ENCODE measurements at places on chromosomes 7 and 10.

GRCh38 chr7:25260862-25261494 lies 32.7 kb upstream of the NPVF start:
- no peak for DNase-seq

DNA sequence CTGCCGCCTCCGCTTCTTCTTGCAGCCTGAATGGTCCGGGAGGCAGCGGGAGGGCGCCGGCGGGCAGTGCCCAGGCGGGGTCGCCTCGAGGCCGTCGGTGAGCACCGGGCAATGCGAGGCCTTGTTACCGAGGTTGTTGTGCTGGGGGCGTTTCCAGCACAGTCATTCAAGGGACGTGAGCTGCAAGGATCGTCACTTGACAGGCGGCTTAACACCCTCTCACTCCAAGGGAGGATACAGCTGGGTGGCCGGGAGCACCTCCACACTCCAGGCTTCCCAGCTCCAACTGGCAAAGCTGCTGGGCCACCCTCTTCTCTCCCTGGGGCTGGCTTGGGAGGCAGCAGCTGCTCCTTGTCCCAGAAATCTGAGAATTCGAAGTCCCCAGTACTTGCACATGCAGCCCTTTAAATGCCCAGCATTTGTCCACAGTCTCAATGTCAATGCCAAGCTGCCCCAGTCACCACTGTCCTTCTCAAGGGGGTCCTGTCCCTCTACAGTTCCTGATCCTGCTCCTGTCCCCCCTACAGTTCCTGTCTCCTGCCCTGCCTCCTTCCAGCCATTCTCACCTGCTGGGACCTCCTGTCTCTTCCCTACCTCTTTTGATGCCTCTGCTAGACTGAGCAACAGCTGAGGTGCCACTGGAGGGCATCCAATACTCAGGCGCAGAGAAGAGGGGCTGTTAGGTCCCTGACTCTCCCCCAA lies 4.4 kb upstream of the HOXA11 start:
- DNase-seq, result no peak

DNA sequence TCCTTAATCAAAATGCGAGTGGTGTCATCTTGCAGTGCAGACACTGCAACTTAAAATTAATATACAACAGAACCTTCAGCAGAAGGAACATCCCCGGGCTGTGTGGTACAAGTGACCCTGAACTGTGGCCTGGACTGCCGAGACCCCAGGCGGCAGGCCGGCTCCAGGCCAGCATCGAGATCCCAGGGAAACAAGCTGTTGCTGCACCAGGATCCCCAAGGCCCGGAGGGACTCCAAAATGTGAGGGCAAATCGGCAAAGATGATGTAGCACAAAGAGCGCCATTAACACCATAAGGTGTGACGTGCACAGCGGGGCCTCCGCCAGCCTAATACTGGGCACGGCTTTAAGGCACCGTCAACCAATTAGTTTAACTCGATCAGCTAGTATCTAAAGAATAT lies 73.9 kb downstream of the EBF3 start:
- no peak for DNase-seq

DNA sequence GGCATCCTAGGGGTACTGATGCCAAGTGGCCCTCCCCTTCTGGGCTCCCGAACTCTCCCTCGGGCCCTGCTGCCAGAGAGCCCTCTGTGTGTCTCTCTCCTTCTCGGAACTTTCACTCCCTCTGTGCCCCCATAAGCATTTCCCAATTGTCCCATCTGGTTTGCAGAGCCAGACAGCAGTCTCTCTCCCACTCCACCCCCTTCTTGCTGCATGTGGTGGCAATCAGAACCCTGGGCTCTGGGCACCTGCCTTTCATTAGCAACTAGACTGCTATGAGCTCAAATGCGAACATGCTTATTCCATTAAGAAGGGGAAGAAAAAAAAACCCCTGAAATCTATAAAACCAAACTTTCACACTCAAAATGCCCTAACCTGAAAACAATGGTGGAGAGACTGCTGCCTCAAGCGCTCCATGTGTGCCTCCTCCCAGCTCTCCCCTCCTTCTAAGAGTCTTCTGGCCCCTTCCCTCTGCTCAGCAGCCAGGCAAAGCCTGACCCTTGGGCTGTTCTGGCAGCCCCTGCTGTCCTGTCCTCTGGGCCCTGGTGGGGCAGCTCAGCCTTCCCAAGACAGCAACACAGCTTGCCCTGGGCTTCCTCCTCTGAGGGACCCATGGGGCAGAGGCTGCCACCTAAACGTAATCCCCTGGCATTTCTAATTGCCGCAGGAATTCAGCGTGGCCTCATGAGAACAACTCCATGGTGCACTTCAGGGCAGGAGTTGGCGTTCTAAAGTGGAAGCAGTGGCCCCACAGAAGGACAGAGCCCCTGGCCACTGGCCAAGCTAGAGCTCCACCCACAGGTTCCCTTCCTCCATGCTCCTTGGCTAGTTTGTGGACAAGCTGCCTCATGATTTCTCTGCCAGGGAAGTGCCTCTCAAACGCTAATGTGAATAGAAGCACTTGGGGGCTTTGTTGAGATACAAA lies 415.4 kb downstream of the PLXNA4 start:
- no peak for DNase-seq

GRCh38 chr7:19930051-19930450 lies 156.6 kb upstream of the TMEM196 start:
- DNase-seq, result no peak

GRCh38 chr7:15086131-15086611 lies 183.6 kb upstream of the DGKB start:
- no peak for DNase-seq

GRCh38 chr7:74476626-74477025 lies 22.9 kb downstream of the GTF2IRD1 start:
- DNase-seq, result no peak

DNA sequence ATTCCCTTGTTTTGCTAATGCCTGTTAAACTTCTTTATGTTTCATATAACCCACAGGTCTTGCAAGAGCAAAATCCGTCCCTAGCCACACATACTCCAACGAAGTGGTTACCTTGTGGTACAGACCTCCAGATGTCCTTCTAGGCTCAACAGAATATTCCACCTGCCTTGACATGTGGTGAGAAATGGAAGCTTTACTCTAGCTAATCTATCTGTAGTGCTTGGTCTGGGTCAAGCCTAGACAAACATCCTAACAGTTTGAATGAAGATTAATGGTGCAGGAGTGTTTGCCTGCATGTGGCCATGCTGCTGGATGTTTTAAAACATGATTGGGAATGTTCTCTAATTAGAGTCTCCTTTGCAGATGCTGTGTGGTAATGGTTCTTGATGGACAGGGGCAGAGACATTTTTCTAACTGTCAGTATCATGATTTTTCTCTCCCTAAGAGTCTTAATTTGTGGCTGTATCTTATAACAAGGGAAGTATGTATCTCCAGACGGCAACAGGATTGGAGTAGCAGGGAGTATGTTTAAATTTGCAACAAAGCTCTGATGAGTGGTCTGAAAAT lies 308.5 kb upstream of the FZD1 start:
- DNase-seq, result no peak

- no peak for DNase-seq
Measured at GRCh38 chr10:116403740-116404250, 23.9 kb upstream of the PNLIPRP3 start.

GRCh38 chr7:148670374-148670773 lies 28.3 kb upstream of the CUL1 start:
- no peak for DNase-seq

DNA sequence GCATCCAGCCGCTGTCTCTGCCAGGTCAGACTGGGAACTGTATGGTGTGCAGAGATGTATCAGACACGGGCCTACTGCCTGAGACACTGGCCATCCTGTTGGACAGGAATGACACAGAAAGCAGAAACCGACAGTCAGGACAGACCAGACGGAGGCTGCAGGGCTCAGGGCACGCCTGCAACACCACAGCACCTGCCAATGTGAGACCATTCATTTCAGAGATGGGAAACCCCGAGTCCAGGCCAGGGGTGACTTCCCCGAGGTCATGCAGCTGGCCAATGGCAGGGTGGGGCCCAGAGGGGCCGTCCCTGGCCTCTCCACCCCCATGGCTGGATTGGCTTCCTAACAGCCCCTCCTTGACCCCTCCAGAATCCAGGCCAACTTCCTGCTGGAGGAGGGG lies 34.7 kb downstream of the GRID1 start:
- DNase-seq, result no peak

- DNase-seq, result no peak
Measured at GRCh38 chr7:26375726-26376174, 84.1 kb downstream of the SNX10 start.

GRCh38 chr7:78006063-78006755 lies 207.6 kb downstream of the PHTF2 start:
- DNase-seq, result no peak

GRCh38 chr10:96646751-96647166 lies 59.9 kb upstream of the TM9SF3 start:
- DNase-seq, result no peak

DNA sequence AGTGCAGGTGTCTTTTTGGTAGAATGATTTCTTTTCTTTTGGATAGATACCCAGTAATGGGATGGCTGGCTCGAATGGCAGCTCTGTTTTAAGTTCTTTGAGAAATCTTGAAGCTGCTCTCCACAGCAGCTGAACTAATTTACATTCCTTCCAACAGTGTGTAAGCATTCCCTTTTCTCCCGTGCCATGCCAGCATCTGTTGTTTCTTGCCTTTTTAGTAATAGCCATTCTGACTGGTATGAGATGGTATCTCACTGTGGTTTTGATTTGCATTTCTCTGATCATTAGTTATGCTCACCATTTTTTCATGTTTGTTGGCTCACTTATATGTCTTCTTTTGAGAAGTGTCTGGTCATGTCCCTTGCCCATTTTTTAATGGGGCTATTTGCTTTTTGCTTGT lies 486.3 kb downstream of the GALNT17 start:
- no peak for DNase-seq

GRCh38 chr7:75629044-75629443 lies 109.7 kb downstream of the HIP1 start:
- no peak for DNase-seq

DNA sequence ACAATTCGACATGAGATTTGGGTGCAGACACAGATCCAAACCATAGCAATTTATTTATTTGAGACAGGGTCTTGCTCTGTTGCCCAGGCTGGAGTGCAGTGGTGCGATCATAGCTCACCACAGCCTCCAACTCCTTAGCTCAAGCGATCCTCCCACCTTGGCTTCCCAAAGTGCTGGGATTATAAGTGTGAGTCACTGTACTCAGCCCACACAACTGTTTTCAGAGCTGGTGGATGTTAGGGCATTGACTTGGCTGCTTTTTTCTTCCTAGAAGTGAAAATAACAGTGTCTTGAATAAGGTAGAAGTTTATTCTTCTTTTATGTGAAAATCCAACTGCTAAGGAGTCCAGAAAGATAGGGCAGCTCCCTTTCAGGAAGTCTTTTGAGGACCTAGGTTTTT lies 132.1 kb downstream of the CCDC3 start:
- no peak for DNase-seq

DNA sequence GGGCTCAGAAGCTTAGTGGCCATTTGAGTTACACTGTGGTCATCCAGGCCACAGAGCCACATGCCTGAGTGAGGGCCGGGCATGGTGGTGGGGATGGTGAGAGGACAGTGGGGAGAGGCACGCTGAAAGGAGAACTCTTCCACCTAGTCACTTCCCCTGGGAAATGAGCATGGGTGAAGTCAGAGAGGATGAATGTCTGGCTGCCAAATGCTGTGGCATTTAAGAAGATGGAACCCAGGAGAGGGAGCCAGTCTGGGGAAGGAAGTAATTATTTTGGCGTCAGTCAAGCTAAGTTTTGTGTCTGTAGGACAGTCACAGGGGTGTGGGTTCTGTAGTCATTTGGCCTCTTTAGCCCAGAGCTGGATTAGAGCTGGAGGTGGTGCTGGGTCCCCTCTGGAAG lies 86.0 kb upstream of the PODXL start:
- no peak for DNase-seq

DNA sequence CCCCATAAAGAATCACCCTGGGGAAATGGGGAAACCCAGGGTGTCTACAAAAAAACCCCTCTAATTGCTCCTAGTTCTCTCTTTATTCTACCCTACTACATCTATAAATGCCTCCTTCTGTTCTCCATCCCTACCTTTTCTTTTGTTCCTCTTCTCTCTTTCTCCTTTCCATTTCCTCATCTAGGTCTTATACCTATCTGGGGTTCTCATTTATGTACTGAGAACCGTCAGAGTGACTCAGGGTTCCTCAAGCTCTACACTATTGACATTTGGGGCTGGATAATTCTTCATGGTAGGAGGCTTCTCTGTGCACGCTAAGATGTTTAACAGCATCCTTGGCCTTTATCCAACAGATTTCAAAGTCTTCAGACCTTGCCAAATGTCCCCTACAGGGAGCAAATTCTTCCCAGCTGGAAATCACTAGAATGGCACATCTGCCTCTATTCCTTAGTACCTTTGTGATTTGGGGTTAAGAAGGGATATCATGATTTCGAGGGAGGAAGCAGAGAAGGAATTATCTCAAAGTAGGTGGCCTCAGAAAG lies 137.4 kb upstream of the PTN start:
- DNase-seq, result no peak

DNA sequence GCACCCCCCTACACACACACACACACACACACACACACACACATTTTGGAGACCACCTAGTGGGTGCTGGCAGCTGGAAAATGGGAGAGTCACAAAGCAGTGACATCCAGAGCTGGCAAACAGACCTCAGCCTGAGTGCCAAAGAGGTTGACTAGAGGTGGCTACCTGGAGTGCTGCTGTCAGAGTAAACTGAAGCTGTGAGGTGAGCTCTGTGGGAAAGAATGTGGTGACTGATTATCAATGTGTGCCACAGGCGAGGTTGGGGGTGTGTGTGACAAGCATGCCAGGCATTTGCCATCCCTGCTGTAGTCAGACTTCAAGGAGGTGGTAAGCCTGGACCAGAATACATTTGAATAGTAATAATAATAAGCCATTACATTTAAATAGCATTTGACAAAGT lies 120.6 kb downstream of the SLIT1 start:
- DNase-seq, result no peak

- DNase-seq, result no peak
Measured at GRCh38 chr7:92768501-92769393, 67.6 kb downstream of the CDK6 start.

All from stimulated activated CD8-positive, alpha-beta memory T cell treated with anti-CD3 and anti-CD28 coated beads, Interleukin-2, amount 100 ng/mL, for 1 hour (primary cell).